ENCODE measurements at places on chromosomes 6 and 20.

DNA sequence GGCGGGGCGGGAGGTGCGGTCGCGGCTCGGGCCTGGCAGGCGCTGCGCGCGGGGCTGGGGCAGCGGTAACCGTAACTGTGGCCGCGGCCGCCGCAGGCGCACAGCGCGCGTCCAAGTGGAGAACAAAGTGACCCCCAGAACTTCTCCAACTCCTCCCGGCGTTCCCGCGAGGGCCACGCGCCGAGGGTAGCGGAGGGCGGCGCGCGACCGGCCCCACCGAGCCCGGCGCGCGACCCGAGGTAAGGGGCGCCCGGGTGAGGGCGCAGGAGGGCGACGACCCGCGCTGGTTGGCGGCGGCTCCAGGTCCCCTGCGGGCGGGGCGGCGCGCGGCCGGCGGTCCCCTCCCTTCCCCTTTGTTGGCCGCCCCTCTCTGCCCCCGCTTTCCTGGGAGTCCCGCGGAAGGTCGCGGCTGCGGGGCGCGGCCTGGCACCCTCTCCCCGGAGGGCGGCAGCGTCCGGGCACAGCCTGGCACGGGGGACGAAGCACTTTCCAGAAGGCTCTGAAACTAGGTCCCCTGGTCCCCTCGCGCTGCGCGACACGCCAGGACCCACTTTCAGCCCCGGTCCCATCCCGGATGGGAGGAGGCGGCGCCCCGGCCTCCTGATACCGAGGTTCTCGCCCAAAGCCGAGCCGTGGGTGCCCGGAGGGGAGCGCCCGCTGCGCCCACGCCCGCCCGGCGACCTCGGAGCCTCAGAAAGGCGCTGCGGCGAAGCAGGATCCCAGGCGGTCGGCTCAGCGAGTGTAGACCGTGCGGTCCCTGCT lies at the start of gene TIAM2:
Gene TIAM2 (plus strand): TSS at position 62 of the 762 bp plus-strand sequence. CDS start 133,909 bp downstream, outside the sequence.
- DNase-seq = no peak

- no peak for DNase-seq
These were observed 16.1 kb upstream of the TMEM242 start for GRCh38 chr6:157339432-157339831.

DNA sequence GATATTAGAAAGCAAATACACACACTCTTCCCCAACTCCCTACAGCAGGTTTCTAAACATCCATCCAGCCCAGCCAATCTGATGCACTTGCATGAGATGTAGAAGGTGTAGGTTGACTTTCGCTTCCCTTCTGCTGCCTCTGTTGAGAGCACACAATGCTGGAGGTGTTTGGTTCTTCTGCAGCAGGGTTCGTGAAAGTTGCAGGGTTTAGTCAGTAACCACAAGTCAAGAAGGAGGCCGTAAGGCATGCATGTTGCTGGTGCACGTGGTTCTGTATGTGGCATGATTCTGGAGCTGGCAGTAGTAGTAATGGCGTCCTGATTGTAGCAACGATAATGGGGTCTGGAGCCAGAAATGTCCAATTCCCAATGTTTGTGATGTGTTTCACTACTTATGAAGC lies 53.0 kb downstream of the DEK start:
- no peak for DNase-seq

- DNase-seq = no peak
These were observed 29.8 kb downstream of the PLCG1 start for GRCh38 chr20:41167118-41167470.

- no peak for DNase-seq
These were observed 5.0 kb upstream of the LSM14B start for GRCh38 chr20:62117362-62117646.

- no peak for DNase-seq
These were observed 19.9 kb upstream of the CCN6 start for GRCh38 chr6:112033791-112034615.

DNA sequence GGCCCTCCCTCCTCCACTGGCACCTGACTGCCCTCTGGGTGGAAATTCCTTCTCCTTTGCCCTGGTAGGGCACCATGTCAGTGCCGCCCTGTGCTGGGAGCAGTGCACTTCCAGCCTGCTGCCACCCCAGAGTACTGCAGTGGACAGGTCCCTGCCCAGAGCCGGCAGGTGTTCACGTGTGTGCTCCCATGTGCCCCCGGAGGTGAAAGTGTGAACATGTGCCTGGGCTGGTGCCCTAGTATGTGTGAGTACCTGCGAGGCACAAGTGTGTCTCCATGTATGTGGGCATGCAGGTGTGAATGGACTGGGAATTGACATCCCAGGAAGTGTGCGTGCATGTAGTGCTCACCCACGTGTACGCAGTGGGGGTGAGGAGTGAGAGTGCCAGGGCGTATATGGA lies 29.4 kb downstream of the SDCBP2 start:
- DNase-seq = no peak

DNA sequence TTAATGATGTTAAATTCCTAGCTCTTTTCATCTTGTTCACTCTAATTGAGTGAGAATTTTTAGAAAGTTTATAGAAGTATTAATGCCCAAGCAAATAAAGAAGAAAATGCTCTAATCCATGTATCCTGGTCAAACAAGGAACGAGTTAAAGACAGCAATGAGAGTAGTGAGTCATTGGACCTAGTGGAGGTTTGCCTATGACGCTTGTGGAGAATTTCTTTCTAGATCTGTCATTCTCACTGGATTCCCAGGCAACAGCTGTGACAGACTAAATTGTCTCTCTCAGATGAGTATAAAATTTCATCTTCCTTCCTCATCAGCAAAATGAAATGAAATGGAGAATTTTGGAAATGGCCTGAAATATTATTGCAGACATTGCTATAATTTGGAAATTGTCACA lies 127.9 kb downstream of the COL19A1 start:
- DNase-seq = no peak

DNA sequence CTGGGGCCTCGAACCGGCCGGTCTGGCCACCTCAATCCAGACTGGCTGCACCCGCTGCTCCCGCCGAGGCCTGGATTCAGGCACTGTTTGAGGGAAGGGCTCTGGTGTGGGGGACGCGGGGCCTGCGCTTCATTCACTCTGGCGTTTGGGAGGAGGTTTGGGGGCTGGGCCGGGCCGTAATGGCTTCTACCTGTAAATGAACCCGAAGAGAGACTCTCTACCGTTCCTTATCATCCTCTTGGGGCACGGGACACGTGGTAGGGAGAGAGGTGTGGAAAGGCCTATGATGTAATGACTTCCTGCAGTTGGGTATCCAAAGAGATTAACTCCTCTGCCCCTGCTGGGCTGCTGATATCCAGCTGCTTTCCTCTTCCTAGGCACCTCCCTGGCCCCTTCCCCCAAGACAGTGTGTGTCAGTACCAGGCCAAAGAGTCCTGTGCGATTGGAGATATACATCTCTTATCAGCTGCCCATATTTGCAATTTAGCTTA lies 1.8 kb downstream of the FOXO3 start:
- DNase-seq = no peak

- DNase-seq = no peak
These were observed 42.0 kb upstream of the KCNQ5 start for GRCh38 chr6:72579865-72580264.

- DNase-seq = no peak
These were observed 22.0 kb upstream of the SAMD3 start for GRCh38 chr6:130244728-130245127.

DNA sequence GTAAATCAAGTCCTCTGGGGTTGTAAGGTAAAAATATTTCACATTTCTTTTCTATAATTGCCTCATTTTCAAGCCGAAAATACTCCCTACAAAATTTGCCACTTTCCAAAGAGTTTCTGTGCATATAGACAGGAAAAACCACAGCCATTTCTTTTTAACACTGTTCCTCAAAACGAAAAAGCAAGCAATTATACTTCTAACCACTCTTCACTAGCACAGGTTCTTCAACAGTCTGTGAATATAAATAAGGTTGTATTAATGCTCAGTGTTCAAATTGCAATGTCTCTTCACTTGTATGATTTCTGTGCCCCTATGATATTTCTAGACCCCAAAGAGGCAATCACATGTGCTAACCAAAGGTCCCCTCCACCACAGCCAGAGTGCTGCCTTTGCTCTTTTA lies 206.0 kb downstream of the SIM1 start:
- DNase-seq = no peak

DNA sequence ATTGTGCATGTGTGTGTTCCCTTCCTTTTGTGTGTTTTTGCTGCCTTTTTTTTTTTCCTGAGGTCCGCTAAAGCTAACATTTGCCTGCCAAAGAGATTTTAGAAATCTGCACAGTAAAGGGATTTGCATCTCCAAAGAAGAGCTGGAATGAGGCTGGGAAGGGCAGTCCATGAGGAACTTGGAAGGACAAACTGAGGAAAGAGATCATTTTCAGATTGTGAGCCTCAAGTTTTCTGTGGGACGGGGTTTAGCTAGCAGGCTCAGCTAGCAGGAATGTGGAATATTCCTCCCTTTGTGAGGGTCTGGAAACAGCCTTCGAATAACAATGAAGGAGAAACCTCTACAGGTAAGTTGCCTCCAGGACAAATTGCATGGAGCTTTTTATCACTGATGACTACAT lies 3.8 kb downstream of the INSM1 start:
- no peak for DNase-seq

DNA sequence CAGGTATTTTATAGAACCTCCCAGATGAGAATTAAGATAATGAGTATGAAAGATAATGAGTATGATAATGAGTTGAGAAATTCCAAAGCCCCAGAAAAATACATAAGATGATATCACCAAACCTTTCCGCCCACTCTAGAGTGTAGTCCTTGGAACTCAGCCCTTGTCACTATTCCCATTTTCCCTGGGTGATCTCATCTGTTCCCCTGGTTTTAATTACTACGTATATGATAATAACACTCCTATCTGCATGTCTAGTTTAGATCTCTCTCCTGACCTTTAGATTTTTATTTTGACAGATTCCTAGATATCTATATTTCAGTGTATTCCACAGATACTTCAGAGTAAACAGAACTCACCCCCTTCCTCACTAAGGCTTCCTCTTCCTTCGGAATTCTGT lies 51.0 kb upstream of the ASIP start:
- DNase-seq = no peak

- no peak for DNase-seq
These were observed 270.8 kb downstream of the CDKAL1 start for GRCh38 chr6:20805021-20805420.

GRCh38 chr20:9051508-9051907 lies 17.4 kb upstream of the PLCB4 start:
- DNase-seq = no peak

GRCh38 chr6:125953502-125953875 lies 3.1 kb upstream of the HINT3 start:
- no peak for DNase-seq

Measured in stimulated activated CD8-positive, alpha-beta memory T cell treated with anti-CD3 and anti-CD28 coated beads, Interleukin-7, amount 100 ng/mL, for 1 hour (primary cell).